ENCODE measurements at places on chromosomes 12 and 14.

GRCh38 chr14:80291101-80291500 lies 79.8 kb upstream of the DIO2 start:
- no peak for DNase-seq

GRCh38 chr12:99916555-99916954 lies 68.2 kb downstream of the ANKS1B start:
- no peak for DNase-seq

- peak; percentile 41 for DNase-seq
Measured at GRCh38 chr12:106251631-106252455, 4.0 kb upstream of the CKAP4 start.

DNA sequence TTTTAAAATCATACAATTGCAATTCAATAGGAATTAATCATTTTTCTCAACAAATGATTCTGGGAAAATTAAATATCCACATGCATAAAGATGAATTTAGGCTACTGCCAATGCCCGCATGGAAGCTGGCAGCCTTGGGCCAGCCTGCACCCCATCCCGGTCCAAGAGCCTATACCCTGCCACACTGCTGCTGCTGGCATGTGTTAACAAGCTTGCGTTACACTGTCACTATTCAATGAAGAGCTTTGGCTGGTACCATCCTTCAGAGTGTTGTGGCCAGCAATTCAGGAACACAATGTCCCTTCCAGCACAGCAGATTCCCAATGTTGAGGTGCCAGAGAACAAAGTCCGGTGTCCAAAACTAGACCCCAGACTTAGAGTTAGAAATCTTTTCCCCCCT lies 13.6 kb upstream of the TAS2R14 start:
- no peak for DNase-seq

DNA sequence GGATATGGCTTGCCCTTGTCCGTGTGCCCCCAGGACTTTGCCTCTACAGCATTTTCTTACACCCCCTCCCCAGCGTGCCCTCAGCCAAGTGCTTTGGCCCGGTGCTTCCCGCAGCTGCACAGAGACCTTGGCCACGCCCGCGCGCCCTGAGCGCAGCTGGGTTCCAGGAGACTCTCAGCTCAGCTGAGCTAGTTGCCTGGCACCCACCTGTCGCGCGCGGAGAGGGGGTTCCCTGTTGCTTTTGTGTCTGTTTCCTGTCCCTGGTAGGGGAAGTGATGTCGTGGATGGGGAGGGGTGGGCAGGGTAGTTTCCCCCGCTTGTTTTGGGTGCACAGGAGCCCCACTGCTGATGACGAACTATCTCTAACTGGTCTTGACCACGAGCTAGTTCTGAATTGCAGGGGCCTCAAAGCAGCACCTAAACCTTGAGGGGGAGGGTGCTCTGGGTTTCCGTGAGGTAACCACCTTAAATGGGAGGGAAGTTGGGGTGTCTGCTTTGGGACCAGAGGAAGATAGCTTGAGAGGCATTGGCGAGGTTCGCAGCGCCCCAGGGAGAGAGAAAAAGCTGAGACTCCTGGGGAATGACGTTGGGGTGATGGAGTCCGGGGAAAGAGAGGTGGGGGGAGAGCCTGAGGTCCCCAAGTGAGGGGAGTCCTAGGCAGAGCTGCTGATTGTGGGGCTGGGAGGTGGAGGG lies 1.5 kb downstream of the DIO3 start:
- no peak for DNase-seq

DNA sequence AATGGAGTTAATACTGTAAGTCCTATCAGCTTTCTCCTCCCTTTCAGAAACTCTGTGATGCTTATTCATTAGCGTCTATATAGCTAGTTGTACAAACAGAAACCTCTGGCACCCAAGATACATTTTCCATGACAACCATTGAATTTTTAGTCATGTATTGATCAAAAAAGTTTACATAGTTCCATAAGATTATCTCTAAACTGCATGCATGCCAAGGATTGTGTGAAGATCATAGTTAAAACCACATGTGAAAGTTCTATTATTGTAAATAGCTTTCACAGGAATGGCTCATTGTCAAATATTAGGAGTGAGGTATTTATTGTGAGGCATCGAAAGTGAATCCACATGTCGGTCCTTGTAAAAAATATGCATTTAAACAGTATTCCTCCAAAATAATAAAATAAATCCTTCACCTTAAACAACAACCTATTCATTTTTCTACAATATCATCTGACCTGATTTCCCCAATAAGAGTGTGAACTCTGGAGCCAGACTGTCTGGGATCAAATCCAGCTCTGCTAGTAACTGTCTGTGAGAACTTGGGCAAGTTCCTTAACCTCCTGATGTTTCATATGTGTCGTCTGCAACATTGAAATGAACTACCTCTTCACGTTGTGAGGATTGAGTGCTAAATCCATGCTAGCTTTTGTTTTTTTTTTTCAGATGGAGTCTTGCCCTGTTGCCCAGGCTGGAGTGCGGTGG lies 10.6 kb upstream of the CDKL1 start:
- no peak for DNase-seq

GRCh38 chr14:74488786-74489397 lies 4.2 kb downstream of the NPC2 start:
- DNase-seq, result no peak

- DNase-seq, result no peak
Measured at GRCh38 chr12:5913387-5913786, 31.7 kb downstream of the ANO2 start.

DNA sequence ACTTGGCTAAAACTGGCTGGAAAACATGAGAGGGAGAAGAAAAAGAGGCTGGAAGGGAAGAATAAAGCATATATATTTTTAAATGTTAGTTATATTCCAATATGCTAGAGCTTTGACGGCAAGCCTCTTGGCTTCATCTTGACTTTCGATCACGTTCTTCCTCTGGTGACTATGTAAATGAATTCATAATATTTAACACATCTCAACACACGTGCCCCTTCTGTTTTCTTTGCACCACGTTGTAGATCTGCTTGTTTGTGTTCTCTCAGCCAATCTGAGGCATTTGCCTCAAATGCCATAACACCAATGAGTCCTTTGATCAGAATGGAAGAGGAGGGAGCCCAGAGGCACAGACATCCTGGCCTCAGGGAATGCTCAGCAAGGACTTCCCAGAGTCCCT lies 45.4 kb upstream of the TRIM9 start:
- DNase-seq, result no peak

GRCh38 chr12:1846421-1847405 lies 26.3 kb downstream of the LRTM2 start:
- no peak for DNase-seq

- no peak for DNase-seq
Measured at GRCh38 chr14:89963288-89963978, 7.7 kb downstream of the TDP1 start.

DNA sequence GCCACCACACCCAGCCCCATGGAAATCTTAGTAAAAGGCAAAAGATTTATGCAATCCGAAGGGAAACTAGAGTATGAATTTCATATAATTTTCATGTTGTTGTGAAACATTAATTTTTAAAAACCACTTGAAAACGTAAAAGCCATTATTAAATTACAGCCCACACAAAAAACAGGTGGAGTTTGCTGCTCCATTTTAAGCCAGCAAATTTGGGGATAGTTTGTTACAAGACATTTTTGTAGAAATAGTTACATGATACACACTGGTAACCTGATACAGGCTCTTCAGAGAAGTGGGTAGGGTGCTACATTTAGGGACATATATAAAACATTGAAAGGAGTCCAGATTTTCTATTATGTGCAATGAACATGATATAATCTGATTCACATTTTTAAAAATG lies 17.6 kb downstream of the GNPTAB start:
- peak; percentile 19 for DNase-seq

DNA sequence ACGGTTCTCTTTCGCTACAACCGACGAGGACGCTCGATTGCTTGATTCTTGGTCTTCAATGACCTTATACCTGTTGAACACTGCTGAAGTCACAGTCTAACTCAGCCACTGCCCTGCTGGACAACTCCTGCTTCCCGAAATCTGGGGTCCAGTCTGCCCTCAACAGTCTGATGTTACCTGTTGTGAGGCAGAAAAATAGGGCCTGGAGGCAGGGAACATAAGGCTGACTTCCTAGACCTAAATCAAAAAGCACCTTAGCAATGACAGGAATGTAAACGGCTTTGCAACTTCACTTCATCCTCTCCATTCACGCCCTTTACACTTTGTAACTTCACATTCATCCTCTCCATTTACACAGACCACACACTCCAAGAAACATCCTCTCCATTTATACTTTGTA lies 597 bp upstream of the GLTP start:
- no peak for DNase-seq

DNA sequence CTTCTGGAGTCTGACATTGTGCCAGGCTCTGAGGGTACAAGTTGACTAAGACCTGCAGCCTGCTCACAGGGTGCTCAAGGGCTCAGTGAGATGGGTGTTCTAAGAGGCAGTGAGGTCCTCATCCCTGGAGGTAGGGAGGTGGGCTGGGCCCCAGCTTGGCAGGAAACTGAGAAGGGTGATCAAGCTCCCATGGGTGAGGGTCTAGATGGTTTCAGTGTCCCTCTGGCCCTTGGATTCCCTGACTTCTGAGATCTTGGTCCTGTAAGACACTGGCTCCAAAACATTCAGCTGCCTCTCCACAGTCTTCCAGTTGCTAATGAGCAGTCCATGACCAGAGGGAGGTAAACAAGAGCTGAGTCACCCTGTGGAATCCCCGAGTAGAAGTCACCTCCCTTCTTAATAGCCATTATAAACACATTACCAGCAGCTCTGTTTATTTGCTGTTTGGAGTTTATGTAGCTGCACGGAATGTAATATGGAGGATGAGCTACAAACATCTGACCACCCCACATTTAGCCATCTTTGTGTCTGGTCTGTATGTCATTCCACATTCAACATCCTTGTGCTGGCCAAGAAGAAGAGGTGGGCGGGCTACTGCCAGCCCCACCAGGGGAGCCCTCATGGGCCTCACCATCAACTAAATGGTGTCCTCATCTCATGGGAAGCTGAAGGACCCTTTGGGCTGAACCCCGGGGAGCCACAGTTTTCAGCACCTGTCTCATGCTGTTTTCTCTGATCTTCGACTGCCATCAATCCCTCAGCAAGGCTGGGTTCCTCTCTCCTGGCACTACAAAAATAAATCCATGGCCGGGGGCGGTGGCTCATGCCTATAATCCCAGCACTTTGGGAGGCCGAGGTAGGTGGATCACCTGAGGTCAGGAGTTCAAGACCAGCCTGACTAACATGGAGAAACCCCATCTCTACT lies 37.2 kb upstream of the BDKRB2 start:
- no peak for DNase-seq

DNA sequence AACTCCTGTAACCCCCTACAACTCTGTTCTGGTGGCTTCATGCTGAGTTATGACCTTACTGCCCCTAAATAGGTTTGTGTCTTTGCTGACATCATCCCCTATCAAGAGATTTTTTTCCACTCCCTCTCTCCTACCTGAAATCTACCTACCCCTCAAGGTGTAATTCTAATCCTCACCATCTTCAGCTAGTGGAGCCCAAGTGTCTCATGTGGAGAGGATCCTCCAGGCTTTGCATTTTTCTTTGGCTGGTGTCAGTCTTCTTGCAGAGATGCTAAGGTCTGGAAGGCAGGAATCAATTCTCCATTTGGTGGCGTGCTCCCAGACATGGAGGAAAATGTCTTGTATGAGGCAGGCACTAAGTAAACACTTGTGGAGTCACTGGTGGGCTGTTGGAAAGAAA lies 74.8 kb upstream of the PRMT8 start:
- no peak for DNase-seq

GRCh38 chr12:30134229-30134628 lies 350.5 kb upstream of the TMTC1 start:
- DNase-seq, result peak; percentile 36

GRCh38 chr12:38956337-38956736 lies 50.9 kb upstream of the CPNE8 start:
- DNase-seq, result no peak

DNA sequence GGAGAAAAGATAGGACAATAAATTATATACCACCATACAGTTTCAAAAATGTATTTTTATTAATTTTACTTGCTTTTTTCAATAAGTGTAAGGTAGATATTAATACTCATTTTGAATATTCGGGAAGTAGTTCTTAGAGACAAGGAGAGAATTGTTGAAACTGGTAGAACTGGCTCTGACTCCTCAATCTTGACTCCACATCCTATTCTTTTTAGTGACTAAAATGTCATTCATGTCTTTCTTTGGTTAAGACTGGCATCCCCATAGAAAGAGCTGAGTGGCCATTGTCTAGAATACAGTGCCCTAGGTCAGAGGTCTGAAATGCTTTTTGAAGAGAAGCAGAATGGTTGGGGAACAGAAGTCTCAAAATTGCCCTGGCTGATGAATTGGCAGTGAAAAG lies 177.6 kb upstream of the LRIG3 start:
- DNase-seq, result no peak

GRCh38 chr14:67221248-67221981 lies 19.8 kb upstream of the PALS1 start:
- DNase-seq, result no peak

DNA sequence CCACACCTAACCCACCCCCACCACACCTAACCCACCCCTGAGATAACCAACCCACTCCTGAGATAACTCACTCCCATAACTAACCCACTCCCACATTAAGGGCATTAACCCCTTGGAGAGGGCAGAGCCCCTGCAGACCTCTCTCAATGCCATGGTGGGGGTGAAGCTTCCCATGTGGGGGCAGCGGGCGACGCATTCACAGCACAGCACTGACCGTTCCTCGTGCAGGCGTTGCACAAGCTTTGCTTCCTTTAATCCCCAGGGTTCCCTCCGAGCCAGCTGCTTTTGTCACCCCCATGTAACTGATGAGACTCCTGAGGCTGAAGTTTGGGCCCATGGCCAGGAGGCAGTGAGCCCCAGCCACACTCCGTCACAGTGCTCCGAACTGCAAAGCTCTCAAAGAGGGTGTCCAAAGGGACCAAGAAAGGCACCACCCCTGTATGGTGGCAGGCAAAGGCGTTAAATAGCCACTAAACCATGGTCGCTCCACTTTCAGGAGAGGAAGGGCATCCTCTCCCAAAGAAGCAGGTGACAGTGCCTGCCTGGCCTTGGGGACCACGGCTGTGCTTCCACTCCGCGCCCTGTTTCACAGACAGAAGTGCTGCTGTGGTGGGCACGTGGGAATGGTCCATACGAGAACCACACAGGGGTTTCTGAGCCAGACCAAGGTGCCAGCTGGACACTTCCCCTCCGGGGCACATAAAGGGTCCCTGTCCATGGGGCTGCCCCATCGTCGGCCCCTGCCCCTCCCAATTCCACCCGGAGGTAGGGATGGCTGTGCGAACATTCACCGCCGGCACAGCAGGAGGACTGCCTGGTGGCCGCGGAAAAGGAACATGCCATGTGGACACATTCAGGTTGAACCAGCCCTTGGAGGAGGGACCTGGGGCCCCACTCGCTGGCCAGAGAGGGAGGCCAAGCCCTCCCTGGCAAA lies 28.3 kb downstream of the GALNT9 start:
- no peak for DNase-seq

DNA sequence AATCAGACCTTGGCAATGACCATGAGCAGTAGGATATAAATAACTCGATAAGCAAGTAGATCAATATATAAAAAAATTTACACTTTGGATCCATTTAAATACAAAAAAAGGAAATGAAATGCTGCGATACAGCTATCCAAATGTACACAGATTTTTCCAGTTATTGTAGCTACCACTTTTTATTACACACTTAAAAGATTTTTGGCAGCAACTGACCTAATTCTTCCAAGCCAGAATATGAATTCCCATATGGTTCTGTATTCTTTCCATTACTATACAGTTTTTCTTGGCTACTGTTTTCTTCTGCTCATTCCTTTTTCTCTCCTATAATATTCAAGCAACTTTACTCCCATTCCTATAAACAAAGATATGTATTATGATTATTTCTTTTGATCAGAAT lies 52.2 kb downstream of the TMTC1 start:
- DNase-seq, result no peak

GRCh38 chr14:86675059-86675458 lies 1145.1 kb downstream of the FLRT2 start:
- no peak for DNase-seq

GRCh38 chr12:61095111-61095510 lies 1165.1 kb upstream of the USP15 start:
- DNase-seq, result no peak

Data from NCI-H1417 (cell line).